Cortex of kidney (tissue), 1 donor: ENCODE measurements at places on chromosomes 13 and 19.

DNA sequence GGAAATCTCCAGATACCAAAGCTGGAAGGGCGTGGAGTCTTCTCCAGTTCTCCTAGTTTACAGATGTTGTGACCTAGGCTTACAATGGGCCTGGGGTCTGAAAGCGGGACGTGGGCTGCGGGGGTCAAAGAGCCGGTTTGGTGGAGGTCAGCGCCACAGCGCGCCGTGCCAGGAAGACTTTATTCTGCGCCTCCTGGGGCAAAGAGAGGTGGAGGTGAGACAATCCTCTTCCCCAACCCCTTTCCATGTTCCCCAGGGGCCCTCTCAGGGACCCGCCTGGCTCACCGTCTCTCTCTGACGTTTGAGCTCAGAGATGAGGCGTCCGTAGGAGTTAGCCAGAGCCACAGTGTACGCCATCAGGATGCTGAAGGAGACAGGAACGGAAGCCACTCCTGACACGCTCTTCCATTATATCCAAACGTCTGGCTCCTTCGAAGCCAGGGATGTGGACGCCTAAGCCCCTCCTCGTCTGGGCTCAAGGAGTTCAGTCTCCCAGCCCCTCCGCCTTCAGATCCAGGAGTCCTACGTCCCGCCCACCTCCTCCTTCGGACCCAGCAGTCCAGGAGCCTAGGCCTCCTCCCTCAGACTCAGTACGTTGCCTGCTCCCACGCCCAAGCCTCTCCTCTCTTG lies 776 bp upstream of the LENG1 start:
- no peak for DNase-seq

DNA sequence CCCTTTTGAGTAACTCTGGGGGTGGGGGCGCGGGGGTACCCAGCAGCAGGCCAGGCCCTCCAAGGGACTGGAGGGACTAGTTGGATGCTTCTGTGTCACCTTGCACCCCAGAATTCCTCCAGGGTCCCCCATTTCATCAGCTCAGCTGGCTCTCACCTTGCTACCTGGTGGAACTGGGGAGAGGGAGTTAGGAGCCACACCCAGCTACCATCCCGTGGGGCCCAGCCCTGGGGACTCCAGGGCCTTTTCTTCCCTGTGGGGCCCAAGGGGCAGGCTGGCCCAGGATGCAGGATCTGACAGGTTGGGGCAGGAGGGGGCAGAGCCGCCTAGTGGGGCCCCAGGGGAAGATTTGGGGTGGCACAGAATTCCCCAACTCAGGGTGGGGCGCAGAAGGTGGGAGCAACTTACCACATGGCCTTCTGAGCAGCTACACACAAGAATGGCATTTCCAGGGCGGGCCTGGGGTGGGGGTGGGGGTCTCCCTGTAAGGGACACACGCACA lies 32.8 kb upstream of the NANOS3 start:
- no peak for DNase-seq

GRCh38 chr19:13937479-13938300 lies 527 bp downstream of the PODNL1 start:
- DNase-seq: no peak

- DNase-seq: no peak
Observed at GRCh38 chr13:87855553-87855952, 184.4 kb downstream of the SLITRK5 start.

DNA sequence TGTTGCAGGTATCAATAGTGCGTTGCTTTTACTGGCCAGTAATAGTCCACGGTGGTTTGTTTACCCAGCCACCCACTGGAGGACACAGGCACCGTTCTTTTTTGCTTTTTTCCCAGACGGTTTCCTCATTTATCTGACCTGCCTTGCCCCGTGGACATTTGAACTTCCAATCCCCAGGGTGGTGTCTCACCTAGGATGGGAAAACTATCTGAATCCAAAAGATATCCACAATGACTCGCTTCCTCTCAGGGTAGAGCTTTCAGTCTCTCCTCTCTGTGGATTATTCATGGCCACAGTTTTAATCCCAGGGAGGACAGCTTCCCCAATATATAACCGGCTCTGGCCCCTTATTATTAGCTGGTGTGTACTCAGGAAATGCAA lies 170.8 kb downstream of the FOXO1 start:
- DNase-seq: no peak

GRCh38 chr13:111494641-111495040 lies 174.2 kb downstream of the TEX29 start:
- no peak for DNase-seq

- DNase-seq: no peak
Observed at GRCh38 chr19:1945899-1946298, 4.9 kb downstream of the CSNK1G2 start.

DNA sequence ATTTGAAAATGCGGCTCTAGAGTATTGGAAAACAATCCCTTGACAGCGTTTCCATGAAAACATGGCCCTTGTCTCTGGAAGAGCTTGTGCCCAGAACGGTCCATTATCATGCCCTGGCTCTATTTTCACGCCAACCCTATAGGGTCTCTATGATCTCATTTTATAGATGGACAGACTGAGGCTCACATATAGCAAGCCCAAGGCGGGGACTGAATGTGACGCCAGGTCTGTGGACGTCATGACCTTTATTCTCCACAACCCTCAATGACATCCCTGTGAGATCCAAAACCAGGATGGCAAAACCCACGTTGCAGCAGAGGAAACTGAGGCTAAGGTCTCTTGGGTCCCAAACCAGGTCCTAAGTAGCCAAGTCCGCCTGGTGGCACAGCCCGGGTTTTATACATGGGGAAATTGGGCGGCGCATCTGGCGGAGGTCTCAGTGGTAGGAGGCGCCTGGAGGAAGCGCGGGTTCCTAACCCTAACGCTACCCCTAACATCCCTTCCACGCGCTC lies 425 bp upstream of the COLGALT1 start:
- DNase-seq: no peak

DNA sequence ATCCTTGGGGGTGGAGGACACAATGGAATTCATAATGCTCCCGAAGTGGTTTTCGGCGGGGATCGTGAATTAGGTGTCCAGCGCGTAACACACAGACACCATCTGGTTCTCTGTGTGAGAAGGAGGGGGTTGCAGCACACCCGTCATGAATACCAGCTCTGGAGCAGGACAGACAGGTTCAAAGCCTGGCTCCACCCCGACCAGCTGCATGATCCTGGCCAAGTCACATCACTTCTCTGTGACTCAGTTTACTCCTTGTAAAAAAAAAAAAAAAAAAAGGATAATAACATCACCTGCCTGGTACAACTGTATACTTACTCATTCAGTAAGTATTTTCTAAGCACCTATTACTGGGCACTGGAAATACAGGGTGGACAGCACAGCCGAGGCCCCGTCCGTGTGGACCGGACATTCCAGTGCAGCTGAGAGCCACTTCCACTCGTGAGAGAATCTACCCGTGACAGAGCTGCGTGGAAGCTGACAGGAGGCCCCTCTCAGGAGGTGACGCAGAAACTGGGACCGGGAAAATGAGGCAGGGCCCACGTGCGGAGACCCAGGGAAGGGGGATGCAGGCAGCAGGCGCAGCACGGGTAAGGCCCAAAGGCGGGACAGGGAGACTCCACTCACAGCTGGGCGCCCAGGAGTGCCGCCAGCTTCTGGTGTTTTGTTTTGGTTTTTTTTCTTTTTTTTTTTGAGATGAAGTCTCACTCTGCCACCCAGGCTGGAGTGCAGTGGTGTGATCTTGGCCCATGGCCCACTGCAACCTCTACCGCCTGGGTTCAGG lies 12.0 kb downstream of the RDH13 start:
- no peak for DNase-seq

DNA sequence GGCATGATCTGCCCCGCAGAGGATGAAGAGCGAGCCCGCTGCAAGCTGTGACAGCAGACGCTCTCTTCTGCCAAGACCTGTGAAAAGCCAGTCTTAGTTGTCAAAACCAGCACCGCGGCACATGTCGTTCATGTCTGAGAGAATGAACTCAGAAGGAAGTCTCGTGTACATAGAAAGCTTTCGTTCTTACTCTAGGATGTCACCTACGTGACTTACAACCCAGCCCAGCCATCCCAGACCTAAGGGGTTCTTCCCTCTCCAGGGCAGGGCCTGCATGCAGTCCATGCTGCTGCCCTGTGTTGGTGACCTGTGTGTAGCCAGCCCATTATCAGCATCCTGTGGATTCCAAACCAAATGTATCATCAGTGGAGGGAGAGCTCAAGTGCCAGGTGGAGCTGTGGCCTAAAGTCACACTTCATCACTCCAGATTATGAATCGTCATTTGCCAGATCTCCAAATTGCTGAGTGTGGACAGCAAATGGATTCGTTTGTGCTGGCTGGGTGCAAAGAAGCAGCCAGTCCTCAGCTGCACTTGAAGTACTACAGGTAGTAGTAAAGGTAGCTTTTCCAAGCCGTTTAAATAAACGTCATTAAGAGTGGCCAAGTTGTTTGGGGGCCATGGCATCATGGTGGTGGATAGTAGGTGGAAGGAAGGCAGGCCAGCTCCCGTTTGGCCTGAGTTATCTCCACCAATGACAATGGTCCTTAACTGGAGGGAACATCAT lies 73.9 kb upstream of the GPR183 start:
- DNase-seq: no peak

GRCh38 chr13:110407531-110407930 lies 100.4 kb downstream of the COL4A2 start:
- DNase-seq: no peak

DNA sequence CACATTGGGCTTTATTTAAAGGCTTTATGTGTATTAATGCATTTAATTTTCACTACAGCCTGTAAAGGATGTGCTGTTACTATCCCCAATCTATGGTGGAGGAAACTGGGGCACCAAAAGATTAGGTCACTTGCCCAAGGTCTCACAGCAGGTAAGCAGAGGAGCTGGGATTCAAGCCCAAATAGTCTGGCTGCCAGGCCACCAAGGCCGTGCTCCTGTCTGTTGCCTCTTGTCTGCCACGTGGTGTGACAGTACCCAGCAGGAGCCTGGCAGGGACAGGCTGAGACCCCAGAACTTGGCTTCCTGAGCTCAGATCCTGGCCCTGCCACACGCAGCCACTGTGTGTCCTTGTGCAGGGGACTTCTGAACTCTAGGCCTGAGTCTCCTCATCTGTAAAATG lies 4.5 kb downstream of the NTN5 start:
- DNase-seq: no peak

DNA sequence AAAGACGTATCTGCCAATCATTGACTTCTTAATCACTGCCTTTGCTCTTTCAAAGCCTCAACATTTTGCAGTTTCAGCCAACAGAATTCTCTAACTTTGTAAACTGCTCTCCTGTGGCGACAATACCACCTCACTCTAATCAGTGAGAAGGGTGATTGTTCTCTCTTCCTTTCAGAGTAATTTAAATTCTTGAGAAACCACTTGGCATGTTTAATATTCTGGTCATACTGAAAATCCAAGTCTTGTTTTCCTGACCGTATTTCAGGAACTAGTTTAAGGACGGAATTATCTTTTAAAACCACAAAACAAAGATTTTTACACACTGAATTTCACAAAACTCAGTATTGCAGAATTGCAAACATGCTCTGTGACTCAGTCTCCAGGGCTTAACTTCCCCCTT lies 5.2 kb upstream of the CDC16 start:
- DNase-seq: no peak

DNA sequence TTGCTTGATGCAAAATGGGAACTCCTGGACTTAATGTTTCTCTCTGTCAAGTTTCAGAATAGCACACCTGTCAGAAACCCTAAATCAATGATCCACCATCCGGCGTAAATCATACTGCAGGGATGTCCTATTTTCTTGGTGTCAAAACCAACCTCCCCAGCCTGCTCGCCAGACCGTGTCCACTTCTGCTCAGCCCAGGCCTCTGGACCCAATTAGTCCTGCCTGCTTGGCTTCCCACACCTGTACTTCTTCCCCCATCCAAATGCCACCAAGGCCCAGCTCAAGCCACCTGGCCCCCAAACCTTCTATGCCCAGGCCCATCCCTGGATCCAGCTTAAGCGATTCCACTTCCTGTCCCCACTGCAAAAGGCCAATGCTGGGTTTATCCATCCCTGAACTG lies 25.1 kb upstream of the PEPD start:
- DNase-seq: no peak

DNA sequence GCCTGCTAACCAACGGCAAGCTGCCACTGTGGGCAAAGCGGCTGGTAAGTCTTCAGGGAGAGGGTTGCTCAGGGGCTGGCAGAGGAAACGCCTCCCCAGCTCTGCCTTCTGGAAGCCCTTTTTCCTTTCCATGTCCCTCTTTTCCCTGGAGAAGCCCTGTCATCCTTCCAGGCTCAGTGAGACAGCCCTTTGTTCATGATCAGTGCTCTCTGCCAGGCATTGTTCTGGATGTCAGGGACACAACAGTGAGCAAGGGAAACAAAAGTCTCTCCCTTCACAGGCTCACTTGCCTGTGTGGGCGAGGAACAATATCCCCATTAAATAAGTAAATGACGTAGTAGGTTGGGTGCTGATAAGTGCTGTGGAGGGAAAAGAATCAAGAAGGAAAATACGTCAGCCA lies 13.9 kb upstream of the OVOL3 start:
- no peak for DNase-seq

DNA sequence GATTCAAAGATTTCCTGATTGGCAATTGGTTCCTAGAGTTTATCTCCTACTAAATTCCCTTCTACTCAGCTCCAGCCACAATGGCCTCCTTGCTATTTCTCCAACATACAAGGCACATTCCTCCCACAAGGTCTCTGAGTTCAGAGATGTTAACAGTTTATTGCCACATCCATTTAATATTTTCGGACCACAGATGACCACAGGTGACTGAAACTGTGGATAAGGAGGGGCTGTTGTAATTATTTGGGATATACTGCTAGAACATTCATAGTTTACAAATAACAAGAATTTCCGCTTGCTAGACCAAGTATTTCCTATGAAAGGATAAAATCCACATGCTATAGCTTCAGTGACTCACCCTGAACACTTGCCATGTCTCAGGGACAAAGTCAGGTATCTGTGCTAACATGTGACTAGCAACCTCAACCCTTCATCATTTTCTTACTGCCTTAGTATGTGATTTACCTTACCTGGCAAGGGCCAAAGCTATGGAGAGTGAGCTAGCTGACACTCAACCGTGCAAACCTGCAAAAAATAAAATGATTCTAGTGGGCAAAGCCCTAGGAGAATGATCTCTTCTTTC lies 117.7 kb downstream of the TBC1D4 start:
- no peak for DNase-seq

DNA sequence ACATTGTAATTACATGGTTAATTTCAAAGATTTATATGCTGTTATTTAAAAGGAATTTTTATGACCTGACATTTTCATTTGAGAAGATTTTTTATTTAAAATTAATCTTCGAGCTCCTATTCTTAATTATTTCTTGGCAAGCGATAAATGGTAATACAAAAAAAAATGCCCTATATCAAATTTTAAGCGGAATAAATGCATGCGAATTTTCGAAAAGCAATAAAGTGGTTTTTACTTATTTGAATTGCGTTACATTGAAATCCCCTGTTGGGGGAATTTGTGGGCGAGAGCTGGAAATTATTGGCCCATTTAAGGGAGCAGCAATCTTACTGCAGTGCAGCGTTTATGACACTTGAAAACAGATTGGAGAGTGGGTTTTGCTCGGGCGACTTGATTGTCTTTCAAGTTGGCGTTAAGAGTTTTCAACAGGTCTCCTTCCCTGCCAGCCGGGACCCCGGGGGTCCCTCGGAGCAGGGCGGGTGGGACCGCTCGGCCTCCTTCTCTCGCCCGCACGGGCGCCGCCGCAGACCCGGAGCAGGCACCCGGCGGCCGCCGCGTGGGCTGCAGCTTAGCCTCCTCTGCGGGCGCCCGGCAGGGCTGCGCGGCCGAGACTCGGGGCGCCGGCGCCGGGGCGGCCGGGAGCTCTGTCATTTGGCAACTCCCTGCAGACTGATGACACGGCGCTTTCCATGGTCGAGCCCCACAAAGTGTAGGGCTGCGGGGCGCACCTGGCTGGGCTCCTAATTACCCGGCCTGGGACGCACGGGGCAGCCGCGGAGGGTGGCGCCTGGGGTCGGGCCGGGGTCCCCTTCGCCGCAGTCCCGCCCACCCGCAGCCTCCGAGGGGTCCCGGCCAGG lies 255.1 kb upstream of the SOX21 start:
- no peak for DNase-seq

GRCh38 chr19:30180691-30181090 lies 191.5 kb upstream of the ZNF536 start:
- no peak for DNase-seq
